A549 (cell line): ENCODE measurements at places on chromosomes 4 and X.

- DNase-seq = no peak
Observed at GRCh38 chr4:150176547-150176946, 98.3 kb downstream of the DCLK2 start.

GRCh38 chr4:34676400-34676799 is 1567.9 kb downstream of the ARAP2 start:
- DNase-seq = peak; percentile 10

DNA sequence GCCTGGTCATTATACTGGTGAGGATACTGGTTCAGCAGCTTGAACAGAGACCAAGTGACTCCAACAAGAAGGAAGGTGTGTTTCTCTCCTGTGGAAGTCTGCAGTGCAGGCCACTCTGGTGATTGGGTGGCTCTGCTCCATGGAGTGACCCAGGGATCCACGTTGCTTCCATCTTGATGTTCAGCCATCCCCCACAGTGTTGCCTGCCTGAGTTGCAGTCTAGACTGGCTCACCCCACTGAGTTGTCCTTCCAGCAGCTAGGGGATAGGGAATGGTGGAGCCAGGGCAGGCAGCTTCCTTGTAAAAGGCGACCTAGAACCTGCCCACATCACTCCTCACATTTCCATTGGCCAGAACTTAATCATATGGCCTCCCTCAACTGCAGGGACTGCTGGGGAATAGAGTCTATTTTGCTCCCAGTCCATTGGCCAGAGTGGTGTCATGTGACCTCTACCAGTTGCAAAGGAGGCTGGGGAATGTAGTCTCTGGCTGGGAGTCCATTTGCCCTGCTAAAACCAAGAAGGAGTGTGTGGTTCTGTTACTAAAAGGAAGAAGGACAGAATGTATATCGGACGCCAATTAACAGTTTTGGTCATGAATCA is 8.0 kb downstream of the MAN2B2 start:
- peak; percentile 57 for DNase-seq

- no peak for DNase-seq
Observed at GRCh38 chr4:144656850-144657249, 10.9 kb downstream of the HHIP start.

GRCh38 chrX:9390121-9390520 is 74.7 kb upstream of the TBL1X start:
- DNase-seq = no peak

- peak; percentile 9 for DNase-seq
Observed at GRCh38 chr4:155889031-155889793, 14.3 kb upstream of the TDO2 start.

DNA sequence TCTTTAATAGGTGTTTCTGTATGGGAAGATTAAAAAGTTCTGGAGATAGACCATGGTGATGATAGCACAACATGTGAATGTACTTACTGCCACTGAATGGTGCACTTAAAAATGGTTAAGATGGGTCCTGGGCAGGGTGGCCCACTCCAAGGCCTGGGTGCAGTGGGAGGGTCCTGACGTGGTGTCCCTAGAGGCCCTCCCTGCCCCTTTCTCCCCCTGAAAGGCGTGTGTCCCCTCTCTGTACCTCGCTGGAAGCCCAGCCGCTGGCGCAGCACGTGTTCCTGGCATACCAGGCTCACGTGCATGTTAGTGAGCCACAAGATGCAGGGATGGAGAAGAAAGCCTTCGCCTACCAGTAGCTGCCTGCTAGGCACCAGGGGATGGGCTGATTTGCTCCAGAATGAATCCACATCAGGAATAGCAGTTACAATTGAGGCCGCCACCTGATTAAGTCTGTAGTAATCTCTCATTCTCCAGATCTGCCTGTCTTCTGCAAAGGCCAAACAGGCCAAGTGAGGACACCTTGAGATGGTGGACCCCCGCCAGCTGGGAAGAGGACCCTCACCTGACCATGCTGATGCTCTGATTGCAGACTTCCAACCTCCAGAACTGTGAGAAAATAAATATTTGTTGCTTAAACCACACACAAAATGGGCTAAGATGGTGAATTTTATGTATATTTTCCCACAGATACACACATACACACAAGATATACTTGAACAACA is 67.5 kb downstream of the COQ2 start:
- no peak for DNase-seq

DNA sequence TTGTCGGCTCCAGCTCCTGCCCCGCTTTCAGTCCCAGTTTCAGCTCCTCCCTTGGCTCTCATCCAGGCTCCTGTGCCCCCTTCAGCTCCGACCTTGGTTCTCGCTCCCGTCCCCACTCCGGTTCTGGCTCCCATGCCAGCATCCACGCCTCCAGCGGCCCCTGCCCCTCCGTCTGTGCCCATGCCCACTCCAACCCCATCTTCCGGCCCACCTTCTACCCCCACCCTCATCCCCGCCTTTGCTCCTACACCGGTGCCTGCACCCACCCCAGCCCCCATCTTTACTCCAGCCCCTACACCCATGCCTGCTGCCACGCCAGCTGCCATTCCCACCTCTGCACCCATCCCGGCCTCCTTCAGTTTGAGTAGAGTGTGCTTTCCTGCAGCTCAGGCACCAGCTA is 31.2 kb downstream of the BCORL1 start:
- no peak for DNase-seq

GRCh38 chr4:140374130-140374477 is 658 bp downstream of the SCOC start:
- no peak for DNase-seq

DNA sequence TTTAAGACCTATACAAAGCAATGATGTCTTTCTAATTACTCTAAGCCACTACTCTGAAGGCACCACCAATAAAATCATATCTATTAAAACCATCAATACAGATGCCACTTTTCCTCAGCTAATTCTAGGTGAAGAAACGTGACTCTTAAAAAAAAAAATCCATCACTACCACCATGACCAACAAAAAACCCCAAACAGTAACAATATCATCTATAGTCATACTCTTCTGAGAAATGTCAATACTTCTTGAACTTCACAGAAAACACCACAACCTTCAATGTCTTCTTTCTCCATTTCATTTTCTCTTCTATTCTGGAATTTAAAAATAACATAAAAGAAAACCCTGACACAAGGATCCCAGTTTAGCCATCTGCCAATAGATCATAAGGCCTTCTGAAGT is 35.7 kb downstream of the CASK start:
- no peak for DNase-seq

DNA sequence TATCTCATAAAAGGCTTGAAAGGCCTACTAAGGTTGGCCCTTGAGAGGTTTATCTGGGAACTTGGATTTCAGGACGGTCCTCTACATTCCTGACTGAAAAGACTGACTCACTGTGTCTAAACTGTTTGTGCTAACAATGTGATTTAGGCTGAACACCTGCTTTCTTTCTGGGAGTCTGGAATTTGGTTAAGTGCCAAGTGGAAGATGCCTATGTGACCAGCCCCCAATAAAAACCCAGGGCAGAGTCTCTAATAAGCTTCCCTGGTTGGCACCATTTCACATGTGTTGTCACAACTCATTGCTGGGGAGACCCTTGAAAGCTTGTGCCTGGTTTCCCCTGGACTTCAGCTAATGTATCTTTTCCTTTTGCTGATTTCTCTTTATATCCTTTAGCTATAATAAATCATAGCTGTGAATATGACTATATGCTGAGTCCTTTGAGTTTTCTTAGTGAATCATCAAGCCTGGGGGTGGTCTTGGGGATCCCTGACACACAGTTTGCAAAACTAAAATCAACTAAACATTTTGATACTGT is 55.1 kb downstream of the GPR82 start:
- DNase-seq = peak; percentile 79

- no peak for DNase-seq
Observed at GRCh38 chr4:17771284-17771908, 10.0 kb downstream of the FAM184B start.

- no peak for DNase-seq
Observed at GRCh38 chrX:138748480-138748879, 37.0 kb upstream of the FGF13 start.

- peak; percentile 25 for DNase-seq
Observed at GRCh38 chr4:83644677-83645659, 109.1 kb downstream of the GPAT3 start.

GRCh38 chr4:123606946-123607542 is 210.4 kb downstream of the SPRY1 start:
- no peak for DNase-seq

GRCh38 chr4:41656572-41657520 is 91.7 kb downstream of the PHOX2B start:
- no peak for DNase-seq

DNA sequence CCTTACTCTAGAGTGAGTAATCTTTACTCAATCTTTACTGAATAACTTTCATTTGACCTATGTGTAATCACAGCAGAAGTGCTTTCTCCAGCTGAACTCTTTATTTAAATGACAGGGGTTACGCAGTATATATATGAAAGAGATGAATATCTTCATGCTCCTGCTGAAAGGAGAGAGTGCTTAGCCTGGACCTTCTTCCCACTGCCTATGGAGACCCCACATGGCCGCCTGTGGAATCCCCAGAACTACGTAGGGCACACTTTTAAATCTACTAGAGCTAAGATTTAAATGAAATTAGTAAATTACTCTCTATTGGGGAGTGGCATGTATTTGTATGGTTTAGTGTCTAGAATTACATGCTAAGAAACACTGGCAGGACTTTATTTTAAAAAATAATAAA is 391.2 kb downstream of the ANKRD50 start:
- DNase-seq = no peak

- DNase-seq = no peak
Observed at GRCh38 chr4:160251522-160252170, 1148.8 kb downstream of the RAPGEF2 start.

DNA sequence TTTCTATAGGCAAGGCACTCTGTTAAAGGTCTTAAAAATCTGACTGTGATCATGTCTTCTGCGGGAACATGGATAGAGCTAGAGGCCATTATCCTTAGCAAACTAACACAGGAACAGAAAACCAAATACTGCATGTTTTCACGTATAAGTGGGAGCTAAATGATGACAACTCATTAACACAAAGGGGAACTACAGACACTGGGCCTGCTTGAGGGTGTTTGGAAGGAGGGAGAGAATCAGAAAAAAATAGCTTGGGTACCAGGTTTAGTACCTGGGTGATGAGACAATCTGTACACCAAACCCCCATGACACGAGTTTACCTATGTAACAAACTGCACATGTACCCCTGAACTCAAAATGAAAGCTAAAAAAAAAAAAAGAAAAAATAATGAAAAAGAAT is 12.1 kb downstream of the SLC7A11 start:
- DNase-seq = no peak

- no peak for DNase-seq
Observed at GRCh38 chr4:85391589-85392410, 83.2 kb upstream of the ARHGAP24 start.
